M059J (cell line): ENCODE measurements at places on chromosomes 7 and 10. TPM values are rescaled to one million over a fixed set of nuclear protein-coding genes. Genes with fewer than 3 reads are reported as not detected.

Gene COBL
- total RNA-seq, result 0.10 TPM in 1 of 2 replicates, not detected in the other

Gene JMJD1C
- 27.5 and 32.1 TPM in 2 replicates for total RNA-seq

Gene ADRA2A
- not detected in 2 replicates for total RNA-seq

Gene HECTD2
- total RNA-seq, result 4.6 and 8.1 TPM in 2 replicates

Gene DRGX
- not detected in 2 replicates for total RNA-seq
